WTC11 (cell line): ENCODE measurements at places on chromosomes 4 and X.

DNA sequence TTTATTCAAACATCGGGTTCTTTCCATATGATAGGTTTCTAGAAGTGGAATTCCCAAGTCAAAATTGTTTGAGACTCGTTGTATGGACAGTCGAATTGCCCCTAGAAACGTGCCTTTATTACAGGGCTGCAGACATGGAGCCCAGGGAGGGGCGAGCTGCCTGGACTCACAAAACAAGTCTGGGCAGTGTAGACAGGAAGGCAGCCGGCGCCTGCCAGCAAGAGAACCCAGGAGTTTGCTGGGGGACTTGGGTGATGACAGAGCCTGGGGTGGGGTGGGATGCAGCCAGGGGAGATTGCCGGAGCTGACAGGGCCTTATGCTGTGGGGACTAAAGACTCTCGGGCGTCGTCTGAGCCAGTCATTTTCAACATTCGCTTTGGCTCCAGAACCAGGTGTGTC, 107.4 kb upstream of the MSX1 start:
- DNase-seq: no peak
- H3K27me3 ChIP-seq: peaks cover 6% of the 10 kb centered on the region
- H3K4me3 ChIP-seq: no peak overlapping the region

DNA sequence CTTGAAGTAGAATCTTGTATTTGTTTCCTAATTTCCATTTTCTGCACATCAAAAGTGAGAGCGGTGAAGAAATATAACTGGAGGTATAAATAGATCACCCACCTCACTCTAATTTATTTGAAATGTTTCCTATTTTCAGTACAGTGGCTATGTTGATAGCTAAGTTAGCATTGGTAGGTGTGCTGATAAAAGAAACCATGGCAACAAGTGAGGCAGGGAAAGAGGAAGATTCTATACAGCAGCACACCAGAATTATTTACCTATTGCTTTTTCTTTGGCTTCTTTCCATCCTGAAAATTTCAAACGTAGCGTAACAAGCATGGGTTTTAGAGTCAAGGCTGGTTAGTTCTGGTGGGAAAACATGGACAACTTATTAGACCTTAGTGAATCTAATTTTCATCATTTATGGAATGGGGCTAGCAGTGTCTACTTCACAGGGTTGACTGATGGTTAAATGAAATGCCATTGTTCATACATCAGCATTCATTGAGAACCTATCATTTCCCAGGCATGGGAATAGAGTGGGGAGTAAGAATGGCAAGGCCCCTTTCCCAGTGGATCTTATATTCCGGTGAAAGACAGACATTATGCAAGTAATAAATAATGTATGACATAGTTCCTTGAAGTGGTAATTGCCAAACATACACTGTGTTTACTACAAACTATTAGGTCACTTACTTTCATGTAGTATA, 30.6 kb upstream of the CTSO start:
- peaks cover 19% of the 10 kb centered on the region for H3K27me3 ChIP-seq
- no peak overlapping the region for H3K27ac ChIP-seq
- H3K4me3 ChIP-seq: no peak overlapping the region
- no peak for DNase-seq
- peaks cover 23% of the 10 kb centered on the region for H3K4me1 ChIP-seq
- peaks cover 8% of the 10 kb centered on the region for H3K36me3 ChIP-seq

GRCh38 chr4:183287309-183287659, 32.8 kb downstream of the CLDN22 start:
- no peak for DNase-seq
- peaks cover 80% of the 10 kb centered on the region for H3K36me3 ChIP-seq
- no peak overlapping the region for H3K4me3 ChIP-seq

- H3K4me1 ChIP-seq: peaks cover 42% of the 10 kb centered on the region
- no peak overlapping the region for H3K4me3 ChIP-seq
- DNase-seq: no peak
- H3K27ac ChIP-seq: no peak overlapping the region
Observed at GRCh38 chr4:81604683-81605218, 133.0 kb upstream of the RASGEF1B start.

- H3K4me3 ChIP-seq: no peak overlapping the region
- H3K36me3 ChIP-seq: no peaks in the 10 kb centered on the region
- DNase-seq: no peak
- H3K4me1 ChIP-seq: peaks cover 14% of the 10 kb centered on the region
Observed at GRCh38 chrX:13377550-13377934, 57.7 kb upstream of the ATXN3L start.

- peaks cover 2% of the 10 kb centered on the region; the same call in 1 of the 2 replicates for H3K27me3 ChIP-seq
- no peaks in the 10 kb centered on the region for H3K4me1 ChIP-seq
- H3K27ac ChIP-seq: no peak overlapping the region
- H3K36me3 ChIP-seq: no peaks in the 10 kb centered on the region
- H3K4me3 ChIP-seq: no peak overlapping the region
Observed at GRCh38 chrX:106300239-106300638, 132.1 kb downstream of the PWWP3B start.
